A549 treated with Mapracorat at 1 μM for 4 hours (cell line): ENCODE measurements at places on chromosomes 6 and 20. TPM values are rescaled to one million over a fixed set of nuclear protein-coding genes. Genes with fewer than 3 reads are reported as not detected.

EYA4 gene
- total RNA-seq = 8.3 to 10.9 TPM (median 9.2 TPM) in 5 replicates

NOX3 gene
- total RNA-seq = not detected in 5 replicates

RNF182 gene
- total RNA-seq = 3.2 to 3.6 TPM (median 3.4 TPM) in 5 replicates

SLC17A3 gene
- total RNA-seq = 0.82 to 1.1 TPM (median 0.93 TPM) in 5 replicates

SGK2 gene
- total RNA-seq = 6.7 to 8.7 TPM (median 7.0 TPM) in 5 replicates

SLC2A10 gene
- not detected in 5 replicates for total RNA-seq

GPR63 gene
- total RNA-seq = 0.35 to 0.51 TPM (median 0.38 TPM) in 5 replicates

TXLNB gene
- not detected in 5 replicates for total RNA-seq

PI3 gene
- 2.2 to 4.2 TPM (median 3.7 TPM) in 5 replicates for total RNA-seq

MUCL3 gene
- total RNA-seq = 0.08 to 0.20 TPM (median 0.12 TPM) in 5 replicates
